Right lobe of liver (tissue), 6 donors: ENCODE measurements at places on chromosomes 2 and 18. TPM values are rescaled to one million over a fixed set of nuclear protein-coding genes. Genes with fewer than 3 reads are reported as not detected.
A peak's percentile ranks its signal among the peaks of the same experiment; 100 is the strongest.

- peak overlapping the region; percentile 98 for H3K27ac ChIP-seq
- no peaks in the 10 kb centered on the region for H3K4me1 ChIP-seq
- DNase-seq: no peak
- H3K4me3 ChIP-seq: peak overlapping the region; percentile 37
- H3K36me3 ChIP-seq: no peaks in the 10 kb centered on the region
These were observed 5.6 kb downstream of the HAAO start for GRCh38 chr2:42786561-42787345.

GRCh38 chr2:221060376-221060775 is 511.7 kb downstream of the EPHA4 start:
- no peaks in the 10 kb centered on the region for H3K36me3 ChIP-seq
- no peak overlapping the region for H3K4me3 ChIP-seq
- no peaks in the 10 kb centered on the region for H3K27me3 ChIP-seq
- no peak for DNase-seq

DNA sequence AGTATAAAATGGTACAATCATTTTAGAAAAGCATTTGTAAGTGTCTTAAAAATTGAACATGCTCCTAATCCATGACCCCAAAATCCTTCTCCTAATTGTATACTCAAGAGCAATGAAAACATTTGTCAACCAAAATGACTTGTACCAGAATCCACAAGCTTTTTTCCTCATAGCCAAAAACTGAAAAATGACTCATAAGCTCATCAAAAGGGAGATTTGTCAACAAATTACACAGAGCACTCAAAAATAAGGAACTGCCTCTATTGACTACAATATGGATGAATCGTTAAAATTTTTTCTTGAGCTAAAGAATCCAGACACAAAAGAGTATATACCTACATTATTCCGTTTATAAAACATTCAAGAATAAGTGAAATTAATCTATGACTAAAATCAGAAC is 544.8 kb downstream of the ARHGAP15 start:
- no peaks in the 10 kb centered on the region for H3K4me1 ChIP-seq
- no peaks in the 10 kb centered on the region for H3K36me3 ChIP-seq
- H3K27ac ChIP-seq: no peak overlapping the region
- no peak overlapping the region for H3K4me3 ChIP-seq

GRCh38 chr18:47898696-47899095 is 31.8 kb downstream of the SMAD2 start:
- no peak overlapping the region for H3K4me3 ChIP-seq
- no peaks in the 10 kb centered on the region for H3K36me3 ChIP-seq
- no peak for DNase-seq
- H3K4me1 ChIP-seq: no peaks in the 10 kb centered on the region
- H3K27me3 ChIP-seq: no peaks in the 10 kb centered on the region

Gene VIL1
- total RNA-seq: 31.1 TPM

Gene SCN9A
- total RNA-seq: 4.4 TPM
